Liver (tissue), 10 donors: ENCODE measurements at places on chromosomes 7 and 10.

- no peak for DNase-seq
- H3K4me1 ChIP-seq, result no peaks in the 10 kb centered on the region
- no peaks in the 10 kb centered on the region for H3K27me3 ChIP-seq
- H3K36me3 ChIP-seq, result no peaks in the 10 kb centered on the region
- no peak overlapping the region for H3K4me3 ChIP-seq
Observed at GRCh38 chr10:53052521-53053164, 280.1 kb upstream of the MBL2 start.

DNA sequence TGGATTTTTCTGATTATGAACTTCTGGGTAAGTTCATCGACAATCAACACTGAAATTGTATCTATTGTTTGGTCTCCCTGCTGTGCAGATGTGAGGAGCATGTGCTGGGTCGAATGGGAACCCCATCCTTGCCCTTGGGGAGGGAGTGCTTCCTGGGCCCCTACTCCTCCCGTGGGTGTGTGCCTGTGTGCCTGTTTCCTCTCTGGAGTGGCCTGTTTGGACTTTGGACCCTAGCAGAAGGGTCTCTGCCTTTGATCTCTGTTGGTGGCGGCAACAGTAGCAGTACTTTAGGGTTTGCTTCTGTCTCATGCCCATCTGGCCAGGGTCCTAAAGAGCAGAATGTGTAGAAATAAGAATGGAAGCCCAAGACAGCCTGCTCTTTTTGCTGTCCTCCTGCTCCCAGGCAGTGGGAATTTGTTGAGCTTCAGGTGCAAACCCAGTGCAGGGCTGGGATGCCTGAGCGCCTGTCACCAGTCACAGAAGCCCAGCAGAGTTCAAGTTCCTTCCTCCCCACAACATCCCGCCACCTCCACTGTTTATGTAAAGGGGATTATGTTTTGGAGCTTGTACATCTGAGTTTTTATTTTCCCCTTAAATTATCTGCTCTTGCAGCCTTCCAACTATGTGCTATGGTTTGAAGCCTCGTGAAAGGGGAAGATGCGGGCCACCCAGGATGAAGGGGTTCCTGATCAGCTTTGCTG is 1.5 kb upstream of the TACR2 start:
- H3K4me1 ChIP-seq, result no peaks in the 10 kb centered on the region
- H3K27me3 ChIP-seq, result no peaks in the 10 kb centered on the region
- H3K27ac ChIP-seq, result no peak overlapping the region

DNA sequence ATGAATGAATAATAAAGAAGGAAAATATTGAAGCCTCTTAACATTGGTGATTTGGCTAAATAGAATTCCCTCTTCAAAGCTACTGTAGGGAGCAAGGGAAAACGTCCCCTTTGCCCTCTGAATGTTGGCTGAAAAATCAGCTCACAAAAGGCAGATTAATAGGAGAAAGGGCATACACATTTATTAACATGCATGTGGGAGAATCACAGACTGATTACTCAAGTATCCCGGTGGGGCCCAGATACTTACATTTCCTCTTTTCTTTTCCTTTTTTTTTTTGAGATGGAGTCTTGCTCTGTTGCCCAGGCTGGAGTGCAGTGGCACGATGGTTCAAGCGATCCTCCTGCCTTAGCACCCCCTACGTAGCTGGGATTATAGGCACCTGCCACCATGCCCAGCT is 68.5 kb downstream of the HK1 start:
- H3K36me3 ChIP-seq, result no peaks in the 10 kb centered on the region
- no peak for DNase-seq
- H3K27me3 ChIP-seq, result no peaks in the 10 kb centered on the region
- H3K4me1 ChIP-seq, result no peaks in the 10 kb centered on the region

- no peak overlapping the region for H3K4me3 ChIP-seq
- DNase-seq, result no peak
- peak overlapping the region; percentile 97 for H3K27ac ChIP-seq
- no peaks in the 10 kb centered on the region for H3K27me3 ChIP-seq
- H3K36me3 ChIP-seq, result no peaks in the 10 kb centered on the region
Observed at GRCh38 chr10:35194906-35195305, 68.3 kb downstream of the CREM start.

GRCh38 chr10:132149917-132150316 is 36.8 kb upstream of the DPYSL4 start:
- H3K4me3 ChIP-seq, result no peak overlapping the region
- H3K27me3 ChIP-seq, result no peaks in the 10 kb centered on the region
- H3K4me1 ChIP-seq, result no peaks in the 10 kb centered on the region
- no peak overlapping the region for H3K27ac ChIP-seq
- no peaks in the 10 kb centered on the region for H3K36me3 ChIP-seq
- no peak for DNase-seq

DNA sequence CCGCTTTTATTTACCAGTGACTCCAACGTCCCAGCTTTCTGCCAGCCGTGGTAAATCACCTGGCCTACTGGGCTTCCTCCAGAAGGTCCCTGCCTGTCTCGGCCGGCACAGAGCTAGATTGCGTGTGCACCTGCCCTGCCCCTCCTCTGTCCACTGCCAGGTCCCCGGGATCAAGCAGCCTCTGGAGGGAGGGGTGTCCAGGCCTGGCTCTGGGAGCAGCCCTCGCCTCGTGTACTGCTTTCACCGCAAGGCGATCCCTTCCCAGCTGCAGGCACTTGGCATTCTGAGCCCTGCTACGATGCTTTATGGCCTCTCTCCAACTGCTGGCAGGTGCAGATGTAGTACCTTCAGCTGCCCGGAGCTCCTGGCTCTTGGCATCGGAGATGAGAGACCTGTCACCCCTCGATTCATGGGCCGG is 7.4 kb downstream of the SLC29A3 start:
- H3K27ac ChIP-seq, result no peak overlapping the region
- H3K36me3 ChIP-seq, result peaks cover 7% of the 10 kb centered on the region
- DNase-seq, result no peak
- H3K27me3 ChIP-seq, result no peaks in the 10 kb centered on the region
- peaks cover 3% of the 10 kb centered on the region for H3K4me1 ChIP-seq

GRCh38 chr10:51416494-51416893 is 282.9 kb downstream of the CSTF2T start:
- no peaks in the 10 kb centered on the region for H3K36me3 ChIP-seq
- no peaks in the 10 kb centered on the region for H3K27me3 ChIP-seq
- no peak overlapping the region for H3K27ac ChIP-seq
- H3K4me1 ChIP-seq, result no peaks in the 10 kb centered on the region
- DNase-seq, result no peak

GRCh38 chr7:120677535-120677934 is 180.4 kb downstream of the TSPAN12 start:
- no peaks in the 10 kb centered on the region for H3K27me3 ChIP-seq
- H3K36me3 ChIP-seq, result no peaks in the 10 kb centered on the region
- H3K27ac ChIP-seq, result no peak overlapping the region
- H3K4me3 ChIP-seq, result no peak overlapping the region
- no peaks in the 10 kb centered on the region for H3K4me1 ChIP-seq

GRCh38 chr7:124924906-124925305 is 4.7 kb downstream of the POT1 start:
- no peak overlapping the region for H3K27ac ChIP-seq
- DNase-seq, result no peak
- H3K27me3 ChIP-seq, result no peaks in the 10 kb centered on the region
- no peaks in the 10 kb centered on the region for H3K36me3 ChIP-seq

DNA sequence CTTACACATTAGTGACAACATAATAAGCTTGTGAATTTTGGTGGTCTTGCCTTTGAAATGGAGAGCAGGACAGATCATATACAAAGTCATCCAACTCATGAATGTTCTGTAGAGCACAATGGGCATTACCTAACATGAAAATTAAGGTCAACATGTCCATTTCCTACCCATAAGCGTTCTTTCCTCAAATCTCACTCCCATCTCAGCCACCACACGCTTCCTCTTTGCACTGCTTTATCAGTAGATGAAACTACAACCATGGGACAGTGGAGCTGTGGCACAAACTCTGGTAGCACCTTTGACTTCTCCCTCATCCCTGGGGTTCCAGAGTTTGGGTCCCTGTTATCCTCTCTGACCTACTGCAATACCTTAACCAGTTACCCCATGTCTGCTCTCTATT is 2.2 kb downstream of the PON2 start:
- peaks cover 15% of the 10 kb centered on the region for H3K4me1 ChIP-seq
- DNase-seq, result no peak
- H3K36me3 ChIP-seq, result no peaks in the 10 kb centered on the region
- no peak overlapping the region for H3K4me3 ChIP-seq
- no peaks in the 10 kb centered on the region for H3K27me3 ChIP-seq

DNA sequence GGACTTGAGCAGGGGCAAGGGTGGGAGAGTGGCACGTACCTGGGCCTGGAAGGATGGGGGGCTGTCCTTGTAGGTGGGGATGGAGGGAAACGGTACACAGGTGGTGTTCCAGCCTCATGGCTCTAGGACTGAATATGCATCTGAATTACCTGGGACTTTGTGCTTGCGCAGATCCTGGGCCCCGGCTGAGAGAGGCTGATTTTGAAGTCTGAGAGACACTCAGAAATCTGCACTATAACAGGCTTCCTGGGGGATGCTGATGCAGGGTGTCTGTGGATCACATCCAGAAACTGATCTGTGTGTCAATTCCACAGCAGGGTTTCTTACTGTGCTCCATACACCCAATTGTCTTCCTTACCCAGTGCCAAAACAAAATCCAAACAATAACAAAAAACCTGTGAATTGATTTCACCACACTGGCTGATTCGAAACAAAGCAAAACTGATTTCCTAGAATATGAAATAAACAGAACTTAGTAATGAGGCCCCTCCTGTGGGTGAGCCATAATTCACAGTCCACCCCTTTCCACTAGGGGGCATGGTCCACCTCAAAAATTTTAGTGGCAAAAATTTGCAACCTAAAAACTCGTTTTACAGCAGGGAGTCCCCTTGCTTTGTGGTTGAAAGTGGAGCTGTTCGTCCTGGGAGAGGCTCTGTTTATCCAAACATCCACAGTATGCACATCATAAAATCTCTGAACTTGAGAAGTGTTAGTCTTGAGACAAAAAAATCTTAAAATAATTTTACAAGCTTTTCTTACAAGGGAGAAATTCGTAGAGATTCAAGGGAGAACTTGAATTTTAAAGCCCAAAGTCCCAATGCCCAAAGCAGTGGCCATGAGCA is 32.0 kb upstream of the PLEKHA1 start:
- DNase-seq, result no peak
- no peak overlapping the region for H3K27ac ChIP-seq
- H3K36me3 ChIP-seq, result no peaks in the 10 kb centered on the region
